Stimulated activated CD8-positive, alpha-beta memory T cell treated with anti-CD3 and anti-CD28 coated beads, Interleukin-4, amount 100 ng/mL, for 1 hour (primary cell): ENCODE measurements at places on chromosomes 12 and 14.

DNA sequence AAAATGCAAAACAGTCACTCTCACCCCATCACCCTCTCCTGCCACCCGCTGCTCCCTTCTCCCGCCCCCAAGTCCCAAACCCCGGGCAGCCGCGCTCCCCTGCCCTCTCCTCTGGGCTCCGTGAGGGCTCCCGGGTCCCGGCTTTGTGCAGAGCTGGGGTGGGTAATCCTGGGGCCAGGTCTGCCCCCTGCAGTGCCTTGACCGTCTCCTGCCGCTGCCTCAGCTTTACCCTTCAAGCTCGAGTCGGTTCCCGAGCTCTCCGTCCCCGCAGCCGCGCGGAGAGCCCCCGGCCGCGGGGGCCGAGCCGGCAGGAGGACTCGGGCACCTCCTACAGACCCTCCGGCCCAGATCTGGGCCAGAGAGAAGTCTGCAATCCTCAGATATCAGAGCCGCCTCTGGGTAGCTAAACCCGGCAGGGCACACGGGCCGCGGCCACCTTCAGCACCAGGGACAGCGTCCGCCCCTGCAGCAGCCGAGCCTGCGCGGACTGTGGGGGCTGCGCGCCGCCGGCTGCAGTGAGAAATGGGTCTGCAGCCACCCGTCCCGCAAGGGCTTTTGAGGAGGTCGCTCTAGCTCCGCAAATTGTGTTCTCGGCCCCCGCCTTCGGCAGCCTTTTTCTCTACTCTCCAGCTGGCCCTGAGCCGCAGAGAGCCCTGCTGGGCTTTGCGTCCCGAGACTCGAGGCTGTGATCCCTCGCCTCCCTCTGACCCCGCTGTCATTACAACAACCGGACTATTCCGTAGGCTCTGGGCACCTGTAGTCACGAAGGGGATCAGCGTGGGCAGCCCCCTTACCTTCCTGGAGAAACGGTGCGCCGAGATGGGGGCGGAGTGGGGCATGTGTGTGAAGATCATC lies 1.2 kb downstream of the PRMT8 start:
- DNase-seq = no peak

GRCh38 chr12:16076557-16076956 lies 165.4 kb downstream of the DERA start:
- DNase-seq = no peak

DNA sequence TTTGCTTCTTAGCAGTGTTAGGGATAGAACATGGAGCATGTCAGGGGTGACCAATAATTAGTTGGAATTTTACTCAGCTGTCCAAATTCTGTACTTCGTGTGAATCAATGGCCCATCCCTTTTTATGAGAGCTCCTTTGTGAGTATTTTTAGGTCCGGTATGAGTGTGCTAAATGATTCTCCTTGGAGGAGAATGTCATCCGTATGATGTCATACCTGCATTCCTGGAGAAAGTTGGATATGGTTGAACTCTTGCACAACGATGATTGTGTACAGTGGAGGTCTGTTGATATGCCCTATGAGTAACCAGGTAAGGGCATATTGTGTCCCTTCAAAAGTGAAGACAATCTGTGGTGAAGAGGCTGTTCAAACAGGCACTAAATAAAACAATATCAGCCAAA lies 400.8 kb downstream of the GXYLT1 start:
- no peak for DNase-seq

GRCh38 chr14:20415782-20416206 lies 2.5 kb upstream of the TEP1 start:
- DNase-seq = no peak

GRCh38 chr12:22979854-22980469 lies 355.0 kb downstream of the ETNK1 start:
- DNase-seq = no peak

DNA sequence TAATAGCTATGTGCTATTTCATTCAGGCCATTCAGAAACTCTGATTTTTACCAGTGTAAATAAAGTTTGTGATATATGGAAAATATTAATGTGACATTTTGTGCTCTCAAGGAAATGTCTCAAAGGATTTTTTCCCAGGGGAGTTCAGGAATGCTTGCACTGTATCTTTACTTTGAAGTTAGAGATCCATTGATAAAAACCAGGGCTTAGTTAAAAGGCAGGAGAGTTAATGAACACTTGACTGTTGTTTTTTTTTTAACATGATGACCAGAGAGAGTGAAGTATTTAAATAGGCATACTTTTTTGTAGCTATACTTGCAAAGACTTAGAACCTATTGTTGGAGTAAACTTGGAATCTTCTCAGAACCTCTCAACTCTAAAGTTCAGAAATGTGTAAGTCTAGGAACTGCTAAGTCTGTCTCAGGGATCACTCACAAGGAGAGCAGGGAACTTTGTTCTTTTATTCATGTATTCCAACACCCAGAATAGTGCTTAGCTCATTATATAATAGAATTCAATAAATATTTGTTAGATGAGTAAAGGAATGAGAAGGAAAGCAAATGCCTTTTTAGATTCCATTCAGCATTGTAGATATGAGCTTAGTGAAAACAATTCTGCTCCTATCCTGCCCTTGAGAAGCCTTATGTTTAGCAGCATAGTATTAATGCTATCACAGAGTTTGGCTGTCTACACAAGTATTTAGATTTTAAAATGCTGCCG lies 117.5 kb downstream of the DAAM1 start:
- no peak for DNase-seq

DNA sequence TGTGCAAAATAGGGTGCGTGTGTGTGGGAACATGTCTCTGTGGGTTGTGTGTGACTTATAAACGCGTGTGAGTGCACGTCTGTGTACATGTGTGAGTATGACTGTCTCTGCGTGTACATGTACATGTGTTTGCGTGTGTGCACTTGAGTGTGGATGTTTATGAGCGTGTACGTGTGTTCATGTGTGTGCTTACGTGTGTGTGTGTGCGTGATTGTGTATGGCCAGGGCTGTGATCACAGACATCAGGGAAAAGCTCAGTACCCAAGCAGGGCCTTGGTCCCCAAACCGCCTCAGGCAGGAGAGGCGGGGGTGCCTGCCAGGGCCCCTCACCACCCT lies 326.3 kb upstream of the DIO3 start:
- DNase-seq = no peak

- no peak for DNase-seq
Observed at GRCh38 chr12:101925361-101925760, 48.0 kb downstream of the DRAM1 start.

DNA sequence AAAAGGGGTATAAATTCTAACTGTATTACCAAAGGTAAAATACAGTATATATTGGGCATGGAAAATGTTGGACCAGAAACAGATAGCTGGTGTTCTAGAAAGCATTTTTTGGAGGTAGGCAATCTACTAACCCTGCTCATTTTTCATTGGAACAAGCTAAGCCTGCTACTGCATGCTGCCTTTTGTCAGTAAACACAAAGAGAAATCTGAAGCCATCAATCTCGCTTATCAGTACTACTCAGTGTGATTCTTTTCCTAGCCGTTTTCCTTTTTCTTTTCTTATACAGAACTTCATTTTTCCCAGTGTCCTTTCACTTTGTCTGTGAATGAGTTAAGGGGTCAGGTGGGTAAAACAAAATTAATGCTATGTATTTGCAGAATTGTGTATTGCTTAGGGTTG lies 312.3 kb downstream of the NPAS3 start:
- no peak for DNase-seq

DNA sequence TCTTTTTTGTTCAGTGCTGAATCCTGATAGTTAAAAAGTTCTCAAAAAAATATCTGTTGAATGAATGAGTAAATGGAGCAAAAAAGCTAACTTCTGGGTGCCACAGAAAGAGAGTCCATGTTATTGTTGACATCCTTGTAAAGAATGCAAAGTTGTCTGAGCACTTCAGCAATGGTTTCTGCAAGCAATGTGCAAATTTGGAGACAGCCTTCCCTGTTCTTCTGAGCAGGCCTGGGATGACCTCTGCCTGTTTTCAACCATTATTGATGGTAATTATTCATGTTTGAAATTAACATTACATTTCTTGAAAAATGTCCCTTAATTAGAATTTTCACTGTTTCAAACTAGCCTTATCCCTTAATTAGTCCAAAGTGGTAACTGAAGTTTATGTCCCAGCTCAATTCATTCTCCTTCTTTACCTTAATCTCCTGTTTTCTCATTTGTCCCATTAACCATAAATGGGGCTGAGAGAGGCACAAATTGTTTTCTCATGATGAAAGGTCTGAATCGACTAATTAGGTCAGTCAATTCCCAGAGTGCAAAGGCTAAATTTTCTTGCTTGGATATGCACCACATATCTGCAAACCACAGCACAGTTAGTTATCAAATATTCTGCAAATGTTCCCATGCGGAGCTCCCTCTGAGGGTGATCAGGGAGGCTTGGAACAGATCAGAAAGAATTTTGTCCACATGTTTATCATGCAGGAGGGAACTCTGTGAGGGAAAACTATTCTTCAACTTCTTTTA lies 139.4 kb upstream of the KRR1 start:
- DNase-seq = no peak
